Vagina (tissue), 2 donors: ENCODE measurements at places on chromosomes 12 and 14. TPM values are rescaled to one million over a fixed set of nuclear protein-coding genes. Genes with fewer than 3 reads are reported as not detected.

The ACRBP gene
- total RNA-seq, result 0.74 TPM

DNA sequence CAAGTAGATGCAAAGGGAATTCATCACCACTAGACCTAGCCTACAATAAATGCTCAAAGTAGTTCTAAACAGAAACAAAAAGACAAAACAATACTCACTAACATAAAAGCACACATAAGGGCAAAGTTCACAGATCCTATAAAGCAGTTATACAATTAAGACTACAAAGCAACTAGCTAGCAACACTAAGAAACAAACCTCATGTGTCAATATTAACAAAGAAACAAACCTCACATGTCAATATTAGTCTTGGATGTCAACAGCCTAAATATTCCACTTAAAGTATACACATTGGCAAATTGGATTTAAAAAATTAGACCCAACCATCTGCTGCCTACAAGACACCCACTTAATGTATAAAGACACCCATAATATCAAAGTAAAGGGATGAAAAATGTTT lies 152.7 kb downstream of the KCNK10 start:
- DNase-seq, result no peak

The MBD6 gene
- 26.8 TPM for total RNA-seq

The RNASE1 gene
- 174 TPM for total RNA-seq

- no peak for DNase-seq
These were observed 130.8 kb downstream of the PHLDA1 start for GRCh38 chr12:75900781-75901254.

DNA sequence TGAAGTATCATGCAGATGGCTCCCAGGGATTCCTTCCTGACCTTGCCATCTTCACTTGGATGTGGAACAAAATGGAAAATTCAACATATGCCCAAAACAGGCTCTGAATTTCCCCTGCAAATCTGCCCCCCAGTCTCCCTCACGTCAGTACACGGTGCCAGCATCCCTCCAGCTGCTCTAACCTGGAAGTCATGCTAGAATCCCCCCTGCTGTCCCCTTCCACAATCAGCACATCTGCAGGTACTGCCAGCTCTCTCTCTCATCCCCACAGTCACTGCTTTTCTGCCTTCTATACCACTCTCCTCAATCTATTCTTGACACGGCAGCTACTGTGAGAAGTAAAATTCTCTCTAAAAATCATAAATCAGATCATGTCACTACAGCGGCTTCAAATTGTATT lies 21.6 kb downstream of the GALNT6 start:
- no peak for DNase-seq

DNA sequence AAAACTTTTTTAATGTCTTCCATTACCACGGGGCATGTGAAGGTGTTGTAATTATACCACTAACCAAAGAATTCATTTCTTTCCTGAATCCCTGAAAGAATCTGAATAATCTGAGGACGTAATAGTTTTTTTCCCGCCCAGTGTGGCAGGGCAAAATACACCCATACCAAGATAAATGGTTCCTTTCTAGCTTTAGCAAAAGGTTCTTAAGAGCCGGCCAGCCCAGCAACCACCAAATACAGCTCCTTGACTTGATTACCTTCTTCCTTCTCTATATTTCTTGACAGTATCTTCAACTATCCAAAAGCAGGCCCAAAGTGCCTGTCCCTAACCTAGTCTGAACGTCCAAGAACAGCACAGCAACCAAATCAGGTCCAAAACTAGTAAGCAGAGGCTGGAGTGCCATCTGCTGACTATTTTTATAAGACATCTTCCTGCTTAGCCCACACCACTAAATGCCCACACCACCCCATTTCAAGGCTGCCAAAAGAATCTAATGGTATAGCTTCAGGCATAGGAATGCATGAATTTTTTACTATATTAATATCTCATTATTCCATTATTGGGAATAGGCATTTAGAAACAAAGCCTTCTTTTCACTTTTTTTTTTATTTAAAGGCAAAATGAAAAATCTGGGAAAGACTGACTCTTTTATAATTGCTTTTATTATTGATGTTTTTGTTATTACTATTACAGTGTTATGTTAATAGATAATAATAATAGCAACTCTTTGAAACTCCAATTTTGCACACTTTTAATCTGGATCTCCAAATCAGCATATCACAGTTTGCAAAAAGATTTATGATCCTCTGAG lies 524.4 kb downstream of the MED13L start:
- no peak for DNase-seq

DNA sequence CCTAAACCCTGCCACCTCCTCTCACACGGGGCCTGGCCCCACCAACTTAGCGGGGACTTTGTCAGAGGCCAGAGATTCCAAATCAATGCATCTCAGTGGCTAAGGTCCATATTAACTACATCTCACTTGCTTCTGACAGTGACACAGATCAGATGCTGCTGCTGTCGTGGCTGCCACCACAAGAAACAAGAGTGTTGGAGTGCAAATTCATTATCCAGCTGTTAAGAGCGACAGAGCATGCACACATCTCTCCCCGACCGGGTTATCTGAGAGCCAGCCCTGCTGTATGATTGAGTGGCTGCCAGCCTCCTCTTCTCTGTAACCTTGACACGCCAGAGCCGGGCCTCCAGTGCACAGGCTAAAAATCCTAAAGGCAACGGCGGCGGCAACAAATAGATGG lies 40.2 kb downstream of the SPRING1 start:
- DNase-seq, result no peak
